ENCODE measurements at places on chromosomes 1 and 21.

DNA sequence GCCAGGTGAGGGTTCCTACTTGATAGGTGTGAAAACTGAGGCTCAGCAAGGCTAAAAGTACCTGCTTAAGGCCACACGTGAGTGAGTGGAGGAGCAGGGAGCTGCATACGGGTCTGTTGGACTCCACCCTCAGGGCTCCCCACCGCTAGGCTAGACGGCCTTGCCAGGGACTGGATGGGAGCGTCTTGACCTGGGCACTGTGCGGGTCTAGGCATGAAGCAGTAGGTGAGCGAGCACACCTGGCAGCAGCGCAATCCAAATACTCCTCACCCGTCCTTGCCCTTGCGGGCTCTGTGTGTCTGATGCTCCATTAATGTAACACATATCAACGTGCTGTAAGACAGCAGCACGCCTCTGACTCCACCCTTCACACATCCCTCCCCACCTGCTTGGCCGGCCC lies 94.0 kb downstream of the LACTBL1 start:
- DNase-seq, result no peak

- DNase-seq, result no peak
Measured at GRCh38 chr1:20724364-20725188, 6.8 kb upstream of the KIF17 start.

DNA sequence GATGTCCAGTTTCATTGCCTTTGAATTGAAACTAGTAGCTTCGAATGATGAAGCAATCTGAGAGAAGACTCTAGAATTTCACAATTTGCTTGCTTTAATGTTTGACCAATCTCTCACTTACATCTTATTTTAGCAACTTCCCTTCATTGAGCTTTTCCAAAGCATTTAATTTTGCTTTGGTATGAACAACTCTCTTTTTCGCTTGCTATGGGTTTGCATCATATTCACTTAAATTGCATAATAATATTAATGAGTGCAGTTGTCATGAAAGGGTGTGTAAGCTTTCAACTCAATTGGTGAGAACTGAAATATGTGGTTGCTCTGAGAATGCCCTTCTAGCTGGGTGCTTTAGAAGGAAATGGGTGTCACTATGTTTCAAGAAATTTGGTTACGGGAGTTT lies 309.2 kb downstream of the HLX start:
- DNase-seq, result no peak

DNA sequence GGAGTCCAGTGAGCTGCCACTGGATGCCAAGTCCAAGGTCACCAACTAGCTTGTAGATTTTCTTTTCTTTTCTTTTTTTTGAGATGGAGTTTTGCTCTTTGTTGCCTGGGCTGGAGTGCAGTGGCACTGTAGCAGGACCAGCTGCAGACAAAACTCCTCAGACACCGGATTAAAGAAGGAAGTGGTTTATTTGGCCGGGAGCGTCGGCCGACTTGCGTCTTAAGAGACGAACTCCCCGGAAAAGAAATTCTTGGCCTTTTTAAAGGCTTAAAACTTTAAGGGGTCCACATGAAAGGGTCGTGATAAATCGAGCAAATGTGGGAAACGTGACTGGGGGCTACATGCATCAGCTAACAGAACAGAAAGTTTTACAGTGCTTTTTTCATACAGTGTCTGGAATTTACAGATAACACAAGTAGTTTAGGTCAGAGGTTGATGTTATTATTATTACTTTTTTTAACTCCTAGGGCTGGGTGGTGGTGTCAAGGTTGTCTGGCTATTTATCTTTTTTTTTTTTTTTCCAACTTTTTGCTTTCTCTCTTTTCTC lies 36.4 kb upstream of the CFAP126 start:
- no peak for DNase-seq

DNA sequence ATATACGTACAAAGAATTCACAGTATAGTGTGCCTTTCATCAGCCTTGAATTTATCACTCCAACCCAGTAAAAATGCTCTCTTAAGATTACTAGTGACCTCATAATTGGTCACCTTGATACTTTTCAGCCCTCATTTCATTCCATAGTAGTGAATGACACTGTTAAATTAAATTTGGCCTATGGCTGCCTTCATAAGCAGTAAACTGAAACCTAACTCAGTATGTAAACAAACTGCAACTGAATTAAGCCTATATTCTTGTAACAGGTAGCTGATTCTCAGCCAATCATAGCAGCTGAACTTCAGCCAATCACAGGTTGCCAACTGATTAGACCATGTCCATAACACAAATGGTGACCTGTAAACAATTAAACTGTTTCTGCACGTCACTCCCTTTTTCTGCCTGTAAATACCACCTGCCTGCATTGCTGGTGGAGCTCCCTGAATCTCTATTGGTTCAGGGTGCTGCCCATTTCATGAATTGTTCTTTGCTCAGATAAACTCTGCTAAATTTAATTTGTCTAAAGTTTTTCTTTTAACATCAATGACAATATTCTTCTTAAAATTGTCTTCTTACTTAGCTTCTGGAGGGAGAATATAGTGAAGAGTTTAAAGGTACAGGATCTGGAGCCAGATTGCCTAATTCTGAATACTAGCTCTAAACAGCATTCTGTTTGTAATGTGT lies 24.0 kb upstream of the CAMSAP2 start:
- no peak for DNase-seq

- no peak for DNase-seq
Measured at GRCh38 chr1:31725134-31725533, 21.3 kb upstream of the COL16A1 start.

DNA sequence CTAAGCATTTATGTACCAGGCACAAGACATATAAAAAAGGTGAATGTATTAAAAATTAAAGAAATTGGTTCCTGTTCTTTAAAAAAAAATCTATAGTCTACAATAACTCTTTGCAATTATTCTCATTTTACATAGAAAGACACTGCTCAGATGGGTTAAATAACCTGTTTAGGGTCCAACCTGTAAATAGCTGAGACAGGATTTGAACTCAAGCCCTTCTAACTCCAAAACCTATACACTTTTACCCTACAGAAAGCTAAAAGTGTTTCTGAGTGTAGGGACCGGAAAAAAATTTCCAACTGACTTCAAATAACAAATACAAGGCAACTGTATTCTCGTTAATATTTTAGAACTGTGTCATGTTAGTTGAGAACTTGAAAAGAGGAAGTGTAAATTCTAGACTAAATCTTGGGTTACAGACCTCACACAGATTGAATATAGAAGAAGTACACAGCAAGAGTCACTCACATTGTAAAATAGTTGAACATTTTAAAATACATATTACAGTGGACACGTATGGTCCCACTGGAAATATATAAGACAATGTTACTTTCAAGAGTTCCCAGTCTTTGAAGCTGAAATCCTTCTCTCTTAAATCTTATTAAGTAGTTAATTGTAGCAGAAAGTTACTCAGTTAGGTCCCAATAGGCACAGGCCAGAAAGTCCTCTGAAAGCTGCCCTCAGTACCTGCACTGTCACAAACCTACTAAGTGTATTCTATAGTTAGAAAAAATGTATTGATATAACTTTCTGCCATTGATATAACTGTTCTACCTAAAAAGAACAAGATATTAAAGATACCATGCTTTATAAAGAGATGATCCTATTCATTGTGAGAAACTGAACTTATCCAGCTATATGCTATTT lies 7.3 kb downstream of the EDEM3 start:
- DNase-seq, result no peak

DNA sequence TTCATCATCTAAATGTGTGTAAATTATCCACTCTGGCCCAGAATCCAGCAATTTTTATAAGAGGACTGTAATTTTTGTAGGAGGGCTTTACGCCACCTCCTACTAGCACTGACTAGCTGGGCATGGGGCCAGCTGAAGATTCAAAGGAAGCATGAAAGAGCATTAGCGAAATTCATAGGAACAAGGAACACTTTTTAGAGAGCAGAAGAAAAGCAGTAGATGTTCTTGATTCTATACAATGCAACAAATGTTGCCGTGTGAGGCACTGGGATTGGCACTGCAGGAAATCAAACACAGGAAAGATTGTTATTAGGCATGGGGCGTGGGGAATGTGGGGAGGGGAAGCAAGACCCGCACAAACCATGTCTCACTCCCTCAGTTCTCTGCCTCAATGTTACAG lies 58.4 kb upstream of the PARP1 start:
- no peak for DNase-seq

DNA sequence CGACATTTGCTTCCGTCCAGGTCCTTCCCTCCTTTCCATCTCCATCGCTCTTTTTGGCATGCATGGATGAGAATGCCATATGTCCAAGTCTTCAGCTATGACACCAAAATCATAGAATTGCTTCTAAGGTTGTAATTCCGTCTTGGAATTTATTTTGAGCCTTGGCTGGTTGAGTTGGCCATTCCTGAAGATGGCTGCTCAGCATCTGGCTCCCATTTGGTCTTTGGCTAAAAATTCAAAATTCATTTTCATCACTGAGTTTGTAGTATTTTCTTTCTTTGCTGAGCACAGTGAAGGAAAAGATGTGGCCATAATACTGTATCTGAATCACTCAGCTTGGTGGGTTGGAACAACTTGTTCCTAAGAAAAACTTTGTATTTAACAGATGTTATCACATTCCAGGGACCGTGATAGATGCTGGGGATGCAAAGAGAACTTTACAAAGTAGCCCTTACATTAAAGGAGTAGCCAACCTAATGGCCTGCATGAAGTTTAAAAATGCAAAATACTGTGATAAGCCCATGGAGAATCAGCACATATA lies 15.6 kb downstream of the JUN start:
- no peak for DNase-seq
